Left hindlimb (tissue), 1 donor: ENCODE measurements at places on chromosomes 6 and 20.

DNA sequence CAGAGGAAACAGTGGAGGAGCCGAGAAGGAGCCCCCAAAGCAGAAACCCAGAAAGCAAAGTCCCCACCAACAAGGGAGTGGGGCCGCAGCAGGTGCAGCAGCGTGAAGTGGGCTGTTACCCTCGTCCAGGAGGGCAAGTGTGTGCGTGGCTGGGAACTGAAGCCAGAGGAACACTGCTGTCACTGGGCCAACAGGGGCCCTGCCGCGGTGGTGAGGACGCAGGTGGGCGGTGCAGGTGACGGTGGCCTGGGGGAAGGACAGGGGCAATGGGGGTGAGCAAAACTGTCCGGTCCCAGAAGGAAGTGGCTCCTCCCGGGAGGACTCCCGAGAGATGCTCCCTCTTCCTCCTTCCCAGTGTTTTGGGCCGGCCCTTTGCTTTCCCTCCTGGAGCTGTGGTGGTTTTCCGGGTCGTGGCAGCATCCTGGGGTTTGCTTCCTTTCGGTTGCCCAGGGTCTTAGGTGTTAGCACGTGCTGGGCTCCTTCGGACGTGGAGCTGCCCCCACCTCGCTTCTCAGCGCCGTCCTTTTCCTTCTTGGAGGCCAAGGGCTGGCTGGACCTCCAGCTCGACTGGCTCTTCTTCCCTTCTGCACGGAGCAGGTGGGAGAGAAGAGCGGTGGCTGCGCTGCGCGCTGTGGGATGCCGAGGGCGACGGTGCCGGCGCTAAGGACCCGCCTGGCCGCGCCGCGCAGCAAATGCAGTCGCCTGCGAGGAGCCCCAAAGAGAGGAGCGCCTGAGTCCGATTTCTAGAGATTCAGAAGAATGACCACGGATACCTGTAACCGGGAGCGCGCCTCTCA, 62.7 kb upstream of the SLC2A12 start:
- DNase-seq: no peak

DNA sequence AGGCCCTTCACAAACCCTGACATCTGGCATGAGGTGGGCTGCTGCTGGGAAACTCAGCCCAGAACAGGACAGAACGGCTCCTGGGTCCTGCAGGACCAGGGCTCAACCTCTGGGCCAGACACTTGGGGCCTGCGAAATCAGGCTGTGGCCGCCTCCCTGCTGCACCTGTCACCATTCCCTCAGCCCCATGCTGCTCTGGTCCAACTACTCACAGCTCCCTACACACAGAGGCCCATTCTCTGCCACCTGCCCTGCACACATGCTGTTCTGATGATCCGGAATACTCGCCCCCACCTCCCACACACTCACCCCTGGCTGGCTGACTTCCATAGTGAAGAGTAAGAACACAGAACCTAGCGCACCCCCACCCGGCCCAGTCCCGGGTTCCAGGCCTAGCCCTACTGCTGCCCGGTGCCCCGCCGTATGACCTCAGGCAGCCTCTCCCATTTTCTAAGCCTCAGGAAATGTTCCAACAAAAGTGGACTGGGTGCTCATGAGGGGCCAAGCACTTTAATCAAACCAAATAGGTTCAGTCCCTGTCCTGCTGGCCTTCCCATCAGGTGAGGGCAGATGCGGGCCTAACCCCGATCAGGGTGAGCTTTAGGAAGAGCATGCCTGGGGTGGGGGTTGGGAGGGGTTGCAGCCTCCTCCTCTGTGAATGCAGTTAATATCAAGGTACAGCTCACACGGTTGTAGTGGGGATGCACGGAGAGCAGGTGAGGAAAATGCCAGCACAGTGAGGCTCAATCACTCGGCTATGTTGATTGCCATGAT, 3.9 kb downstream of the PEDS1 start:
- DNase-seq: peak; percentile 32

GRCh38 chr6:4394786-4395185, 259.4 kb upstream of the ECI2 start:
- no peak for DNase-seq

GRCh38 chr20:52432740-52433139, 241.2 kb upstream of the ZFP64 start:
- DNase-seq: no peak

DNA sequence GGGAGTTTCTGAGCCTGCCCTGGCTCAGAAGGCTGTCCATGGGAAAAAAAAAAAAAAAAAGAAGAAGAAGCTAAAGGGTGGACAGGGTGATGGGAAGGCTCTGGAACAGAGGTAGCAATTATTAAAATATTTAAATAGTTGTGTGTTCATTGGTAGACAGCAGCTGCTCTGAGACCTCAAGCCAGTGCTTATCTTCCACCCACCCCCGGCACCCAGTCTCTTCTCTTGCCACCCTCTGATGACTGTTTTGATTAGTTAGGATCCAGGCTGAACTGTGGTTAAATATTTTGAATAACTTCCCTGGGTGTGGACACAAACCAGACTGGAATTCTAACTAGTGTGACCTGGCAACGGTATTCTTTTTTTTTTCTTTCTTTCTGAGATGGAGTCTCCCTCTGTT, 16.9 kb upstream of the SRSF3 start:
- no peak for DNase-seq

DNA sequence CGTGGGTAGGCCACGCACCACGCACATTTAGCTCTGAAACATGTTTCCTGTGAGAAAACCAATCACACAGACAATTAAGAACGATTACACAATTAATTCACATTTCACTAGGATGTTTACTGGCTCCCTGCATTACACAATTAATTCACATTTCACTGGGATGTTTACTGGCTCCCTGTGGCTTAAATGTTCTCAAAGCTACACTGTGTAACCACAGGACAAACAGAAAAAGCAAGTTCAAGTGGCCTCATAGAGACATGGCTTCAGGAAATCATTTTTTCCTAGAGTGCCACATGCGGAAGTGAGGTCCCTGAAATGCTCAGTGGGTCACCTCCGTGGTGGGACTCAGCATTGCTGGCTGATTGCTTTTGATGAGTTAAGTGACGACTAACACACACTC, 61.7 kb upstream of the XRN2 start:
- no peak for DNase-seq
